Right renal cortex interstitium (tissue), 3 donors: ENCODE measurements at places on chromosomes 4 and X.

DNA sequence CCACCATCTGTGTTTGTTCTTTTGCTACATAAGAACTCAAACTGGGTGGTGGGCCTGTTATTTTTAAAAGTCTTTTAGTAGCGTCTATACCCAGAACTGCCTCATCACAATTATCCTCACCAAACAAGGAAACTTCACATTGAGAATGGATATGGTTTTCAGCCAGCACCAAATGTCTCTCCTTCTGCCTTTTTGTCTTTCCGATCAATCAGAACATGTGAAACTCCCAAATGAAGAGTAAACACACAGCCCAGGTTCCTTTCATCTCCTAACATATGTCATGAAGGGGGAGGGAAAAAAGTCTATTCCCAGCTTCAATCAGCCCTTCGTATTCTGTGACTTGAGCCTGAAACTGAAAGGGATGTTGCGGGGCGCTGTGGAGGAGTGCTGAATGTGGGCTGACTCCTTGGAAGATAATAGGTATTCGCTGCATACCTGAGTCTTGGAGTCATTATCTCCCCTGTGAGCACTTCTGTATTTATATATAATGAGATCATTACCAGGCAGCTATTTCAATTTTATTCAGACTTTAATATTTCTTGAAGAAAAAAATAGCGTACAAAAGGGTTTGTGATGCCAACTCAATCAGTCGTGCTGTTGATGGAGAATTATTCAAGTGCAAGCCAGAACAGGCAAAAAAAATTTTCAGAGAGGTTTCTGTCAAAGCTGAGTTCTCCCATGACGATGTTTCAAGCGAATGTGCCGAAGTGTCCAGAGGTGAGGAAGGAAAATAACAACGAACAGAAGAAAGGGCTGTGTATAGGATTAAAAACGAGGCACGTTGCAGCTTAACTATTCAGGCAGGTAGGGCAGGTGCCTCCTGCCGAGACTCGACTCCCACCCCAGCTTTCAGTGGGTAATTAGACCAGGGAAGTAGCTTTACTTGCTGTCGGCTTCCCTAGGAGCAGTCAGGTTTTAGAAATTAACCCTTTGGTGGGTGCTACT is 163.9 kb upstream of the NOCT start:
- no peak for DNase-seq

GRCh38 chr4:140645614-140646412 is 77.1 kb upstream of the UCP1 start:
- DNase-seq, result no peak

GRCh38 chr4:127521463-127521862 is 111.3 kb upstream of the INTU start:
- DNase-seq, result no peak

DNA sequence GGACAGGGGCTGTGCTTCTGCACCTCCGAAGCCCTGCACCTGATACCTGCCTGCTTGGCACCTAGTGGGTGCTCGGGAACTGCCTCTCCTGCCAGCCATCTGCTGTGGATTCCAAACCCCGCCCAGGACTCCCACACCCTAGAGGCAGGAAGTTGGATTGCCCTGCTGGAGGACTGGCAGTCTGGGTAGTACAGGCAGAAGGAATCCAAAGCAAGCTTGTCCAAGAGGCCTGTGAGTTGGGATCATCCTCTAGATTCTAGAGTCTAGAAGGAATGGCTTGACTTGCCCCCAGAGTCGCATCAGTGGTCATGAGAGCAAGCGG is 64.6 kb upstream of the MTM1 start:
- DNase-seq, result no peak

- DNase-seq, result no peak
Observed at GRCh38 chr4:98625399-98625798, 33.0 kb downstream of the TSPAN5 start.

DNA sequence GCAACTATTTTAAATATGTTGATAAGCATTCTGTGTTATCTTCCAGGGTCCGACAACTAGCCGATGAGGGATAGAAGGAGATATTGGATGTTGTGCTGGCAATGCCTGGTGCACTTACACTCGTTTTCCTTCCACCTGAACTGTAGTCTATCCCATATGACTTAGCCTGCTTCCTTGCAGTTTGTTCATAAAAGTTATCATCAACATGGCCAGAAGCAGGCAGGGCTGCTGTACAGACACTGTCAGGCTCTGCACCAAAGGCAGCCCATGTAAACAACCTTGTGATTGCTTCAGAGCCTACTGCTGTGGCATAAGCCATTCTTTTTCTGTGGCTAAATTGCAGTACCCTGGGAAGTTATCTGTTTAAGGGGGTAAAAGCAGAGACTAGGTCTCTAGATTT is 1.6 kb downstream of the MAPK10 start:
- no peak for DNase-seq

DNA sequence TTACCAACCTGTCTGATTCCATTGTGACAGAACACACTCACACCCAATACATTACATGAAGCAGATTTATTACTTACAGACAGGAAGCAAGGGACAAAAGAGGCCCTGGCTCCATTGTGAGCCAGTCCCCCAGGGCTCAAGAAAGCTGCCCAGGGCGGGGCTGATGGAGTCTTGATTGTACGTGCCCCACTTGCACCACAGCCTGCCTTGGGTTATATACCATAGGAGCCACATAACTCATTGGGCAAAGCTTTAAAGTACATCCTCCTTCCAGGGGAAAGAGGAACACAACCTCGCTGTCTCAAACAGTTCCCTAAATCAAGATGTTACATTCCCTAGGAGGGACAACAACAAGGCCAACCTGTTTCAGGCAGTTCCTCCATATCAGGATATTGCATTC is 3.4 kb upstream of the ZRSR2 start:
- no peak for DNase-seq

GRCh38 chrX:115694028-115694427 is 133.1 kb downstream of the PLS3 start:
- no peak for DNase-seq

DNA sequence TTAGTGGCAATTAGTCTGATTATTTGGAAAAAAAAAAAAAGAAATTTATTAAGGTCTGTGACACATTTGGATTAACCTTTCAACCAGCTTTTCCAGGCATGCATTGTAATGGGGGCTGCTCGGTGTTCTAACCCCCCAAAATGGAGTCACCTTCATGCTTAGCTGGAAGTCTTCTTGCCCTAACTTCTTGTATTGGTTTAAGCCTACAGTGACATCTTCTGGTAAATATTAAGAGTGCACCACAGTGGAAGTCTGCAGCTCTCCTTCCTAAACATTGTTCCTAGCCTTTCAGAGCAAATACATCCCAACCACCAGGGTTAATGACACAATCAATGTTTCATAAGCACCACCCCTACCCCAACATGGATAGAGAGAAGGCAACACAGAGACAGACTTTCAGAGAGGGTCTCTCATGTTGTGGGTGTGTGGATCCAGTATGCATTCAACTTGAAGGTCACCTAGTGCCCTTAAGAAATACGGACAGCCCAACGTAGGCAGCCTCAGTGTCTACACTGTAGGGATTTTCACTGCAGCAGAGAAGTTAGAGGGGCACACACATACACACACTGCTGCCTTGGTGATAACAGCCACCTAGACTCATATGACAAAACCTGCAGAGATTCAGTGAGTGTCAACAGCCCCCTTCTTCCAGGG is 142.9 kb upstream of the MBNL3 start:
- DNase-seq, result no peak

DNA sequence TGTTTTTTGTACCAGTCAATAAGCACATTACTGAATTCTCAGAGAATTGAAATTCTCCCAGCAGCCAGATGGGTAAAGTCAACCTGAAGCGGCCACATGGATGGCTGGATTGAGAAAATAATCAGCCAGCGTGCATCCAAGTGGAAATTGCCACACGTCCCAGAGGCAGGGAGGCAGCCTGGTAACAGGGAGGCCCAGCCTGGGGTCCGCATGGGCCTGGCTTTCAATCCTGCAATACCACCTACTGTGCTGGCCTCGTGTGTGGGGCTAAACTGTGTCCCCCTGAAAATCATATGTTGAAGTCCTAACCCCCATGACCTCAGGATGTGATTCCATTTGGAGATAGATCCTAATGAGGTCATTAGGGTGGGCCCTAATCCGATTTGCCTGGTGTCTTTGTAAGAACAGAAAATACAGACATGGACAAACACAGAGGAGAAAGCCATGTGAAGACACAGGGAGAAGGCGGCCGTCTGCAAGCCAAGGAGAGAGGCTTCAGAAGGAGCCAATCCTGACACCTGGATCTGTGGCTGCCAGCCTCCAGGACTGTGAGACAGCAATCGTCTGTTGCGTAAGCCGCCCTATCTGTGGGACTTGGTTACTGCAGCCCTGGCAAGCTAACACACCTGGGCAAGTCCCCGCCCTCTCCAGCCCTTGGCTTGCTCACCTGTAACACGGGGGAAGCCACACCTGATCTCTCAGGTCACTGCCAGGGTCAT is 90.3 kb downstream of the JAKMIP1 start:
- DNase-seq, result no peak

DNA sequence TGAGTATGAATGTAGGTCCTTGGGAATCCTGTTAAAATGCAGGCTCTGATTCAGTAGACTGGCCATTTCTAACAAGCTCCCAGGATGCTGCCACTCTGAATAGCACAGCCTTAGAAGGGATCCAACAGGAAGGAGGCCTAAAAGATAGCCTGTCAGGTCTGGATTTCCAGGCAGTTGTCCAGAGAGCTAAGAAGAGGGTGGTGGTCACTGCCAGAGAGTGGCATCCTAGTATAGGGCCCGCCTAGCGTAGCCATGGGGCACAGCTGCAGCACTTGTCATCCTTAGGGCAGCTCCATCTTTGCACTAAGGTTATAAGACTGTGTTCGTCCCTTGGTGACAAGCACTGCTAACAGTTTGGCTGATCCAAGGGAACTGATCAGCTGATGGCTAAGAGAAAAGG is 20.5 kb upstream of the NUP54 start:
- DNase-seq, result no peak

DNA sequence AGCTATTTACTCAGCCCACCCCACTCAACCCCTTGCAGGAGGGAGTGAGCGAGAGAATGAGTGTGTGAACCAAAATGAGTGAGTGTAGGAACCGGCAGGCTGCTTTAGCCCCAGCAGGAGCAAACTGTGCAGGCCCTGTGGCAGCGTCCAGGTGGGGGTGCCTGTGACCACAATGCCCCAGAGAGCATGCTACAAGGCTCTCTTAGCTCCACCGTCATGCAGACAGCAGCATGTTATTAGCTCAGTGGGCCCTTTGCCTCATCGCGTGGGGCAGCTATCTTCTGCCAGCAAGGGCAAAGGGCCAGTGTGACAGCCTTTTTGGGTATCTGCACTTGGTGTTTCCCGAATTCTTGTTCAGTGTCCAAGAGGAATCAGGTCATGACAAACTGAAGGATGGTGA is 271.3 kb downstream of the GPM6A start:
- DNase-seq, result no peak

DNA sequence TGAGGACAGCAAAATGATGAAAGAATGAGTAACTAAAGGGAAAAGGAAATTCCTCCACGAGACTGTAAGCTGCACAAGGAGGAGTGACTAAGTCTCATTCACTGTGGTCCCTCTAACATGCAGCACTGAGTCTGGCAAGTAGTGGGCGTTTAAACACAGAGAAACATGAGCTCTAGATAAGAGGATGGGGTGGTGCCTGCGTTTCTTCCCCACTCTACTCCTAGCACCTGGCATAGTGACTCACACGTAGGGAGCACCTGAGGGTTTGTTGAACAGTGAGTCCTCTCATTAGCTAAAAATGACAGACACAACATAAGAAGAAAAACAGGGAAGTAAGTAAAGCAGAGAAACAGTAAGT is 105.8 kb upstream of the CBR4 start:
- no peak for DNase-seq
